ENCODE measurements at places on chromosomes 7 and 10.

- DNase-seq: no peak
Observed at GRCh38 chr7:134016223-134016941, 110.8 kb upstream of the LRGUK start.

- DNase-seq: no peak
Observed at GRCh38 chr10:126252884-126253610, 135.2 kb downstream of the ADAM12 start.

- no peak for DNase-seq
Observed at GRCh38 chr10:88027570-88027969, 164.1 kb downstream of the PTEN start.

DNA sequence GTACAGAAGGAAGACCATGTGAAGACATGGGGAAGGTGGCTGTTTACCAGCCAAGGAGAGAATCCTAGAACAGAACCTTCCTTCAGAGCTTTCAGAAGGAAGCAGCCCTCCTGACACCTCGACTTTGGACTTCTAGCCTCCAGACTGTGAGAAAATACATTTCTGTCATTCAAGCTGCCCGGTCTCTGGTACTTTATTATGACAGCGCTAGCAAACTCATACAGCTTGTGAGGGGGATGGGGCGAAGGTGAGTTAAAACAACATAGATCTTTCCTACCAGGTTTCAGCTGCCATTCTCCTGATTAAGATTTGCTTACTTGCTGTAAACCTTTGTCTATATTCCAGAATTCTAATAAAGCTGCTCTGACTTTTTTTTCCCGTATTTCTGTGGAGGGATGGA, 14.9 kb upstream of the ZNF248 start:
- no peak for DNase-seq

DNA sequence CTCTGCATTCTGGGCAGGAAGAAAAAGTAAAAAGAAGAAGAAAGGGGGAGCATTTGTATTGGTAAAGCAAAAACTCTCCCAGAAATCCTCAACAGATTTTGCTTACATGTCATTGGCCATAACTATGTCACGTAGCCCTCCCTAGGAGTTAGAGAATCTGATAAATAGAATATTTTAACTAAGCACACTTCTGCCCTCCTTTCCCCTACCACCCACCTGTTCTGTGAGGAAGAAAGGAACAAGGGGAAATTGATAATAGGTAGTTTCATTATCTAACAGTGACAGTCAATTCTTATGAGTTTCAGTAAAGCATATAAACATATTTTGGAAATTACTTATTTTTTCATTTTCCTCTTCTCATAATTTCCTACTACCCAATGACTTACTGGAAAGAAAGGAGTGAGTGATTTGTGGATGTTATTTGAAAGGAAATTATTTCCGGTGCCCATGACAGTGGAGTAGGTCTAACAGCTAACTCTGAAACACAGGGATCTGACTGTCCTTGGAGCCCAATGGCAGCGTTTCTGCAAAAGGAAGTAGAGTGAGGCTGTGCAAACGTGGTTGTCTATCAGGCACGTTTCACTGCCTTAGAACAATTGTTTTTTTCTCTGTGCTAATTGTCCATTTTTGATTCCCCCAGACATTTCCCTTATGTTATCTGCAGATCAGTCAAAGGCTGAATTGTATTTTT, 128.6 kb upstream of the MDFIC start:
- DNase-seq: no peak

DNA sequence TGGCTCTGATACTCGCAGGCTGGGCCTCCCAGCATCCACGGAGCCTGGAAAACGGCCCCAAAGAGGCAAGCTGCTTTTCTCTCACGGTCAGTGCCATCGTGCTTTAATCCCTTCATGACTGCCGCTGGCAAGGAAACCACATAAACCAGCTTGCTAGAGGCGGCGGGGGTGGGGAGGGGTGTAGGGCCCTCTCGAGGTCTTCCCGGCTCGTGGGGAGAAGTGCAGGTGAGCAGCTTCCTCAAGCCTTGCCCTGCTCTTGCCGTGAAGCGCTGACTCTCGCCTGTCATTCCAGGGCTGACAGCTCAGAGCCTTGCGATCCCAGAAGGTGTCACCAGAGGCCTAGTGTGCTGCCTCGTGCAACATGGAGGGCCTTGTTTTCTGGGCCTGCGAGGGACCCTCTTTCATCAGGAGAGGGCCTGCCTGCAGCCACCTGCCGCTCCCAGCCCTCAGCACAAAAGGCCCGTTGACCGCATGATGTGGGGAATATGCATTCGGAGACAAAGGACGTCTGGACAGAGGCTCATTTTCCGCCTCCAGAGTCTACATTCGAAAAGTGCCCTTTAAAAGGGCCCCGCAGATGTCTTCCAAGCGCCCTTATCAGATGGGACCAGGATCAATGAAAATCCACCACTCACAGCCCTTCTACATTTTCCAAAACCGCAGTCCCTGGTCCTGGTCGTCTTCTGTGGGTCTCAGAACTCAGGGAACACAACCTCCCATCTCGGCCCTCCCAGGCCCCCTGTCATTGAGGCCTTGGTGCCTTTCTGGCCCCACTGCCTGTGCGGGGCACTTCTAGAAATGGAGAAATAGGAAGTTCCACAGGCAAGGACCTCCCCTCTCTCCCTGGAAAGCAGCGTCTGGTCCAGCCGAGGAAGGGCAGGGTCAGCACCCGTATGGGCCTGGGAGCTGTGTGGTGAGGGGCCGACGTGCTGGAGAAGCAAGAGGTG, 58.7 kb downstream of the ZRANB1 start:
- DNase-seq: no peak

GRCh38 chr10:18059826-18060559, 80.2 kb upstream of the CACNB2 start:
- DNase-seq: no peak

DNA sequence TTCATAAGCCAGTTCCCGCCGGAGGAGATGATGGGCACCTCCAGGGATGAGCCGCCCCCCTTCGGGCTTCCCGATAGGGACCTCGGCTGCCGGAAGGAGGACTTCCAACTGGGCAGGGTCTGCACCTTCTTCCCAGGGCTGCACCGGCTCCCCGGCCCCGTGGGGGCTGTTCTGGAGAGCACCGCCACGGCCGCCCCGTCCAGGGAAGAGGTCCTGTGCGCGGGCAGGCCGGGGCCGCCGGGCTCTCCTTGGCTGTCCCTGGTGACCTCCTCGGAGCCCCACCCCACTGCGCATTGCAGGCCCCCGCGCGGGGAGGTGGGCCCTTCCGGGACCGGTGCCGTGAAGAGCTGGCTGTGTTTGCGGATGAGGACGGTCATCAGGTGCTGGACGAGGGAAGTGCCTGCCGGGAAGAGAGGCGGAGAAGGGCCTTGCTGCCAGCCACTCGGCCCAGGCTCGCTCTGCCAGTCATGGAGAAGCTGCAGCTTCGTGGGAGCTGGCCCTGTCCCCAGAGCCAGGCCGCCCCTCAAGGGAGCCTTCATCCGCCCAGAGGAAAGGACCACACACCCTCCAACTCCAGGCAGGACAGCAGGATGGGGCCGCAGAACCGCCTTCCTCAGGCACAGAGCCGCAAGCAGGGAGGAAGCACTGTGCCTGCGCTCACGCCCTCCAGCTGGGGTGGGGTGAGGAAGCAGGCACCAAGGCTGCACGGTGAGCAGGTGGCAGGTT, 144.4 kb downstream of the MAPK8 start:
- DNase-seq: no peak

GRCh38 chr10:127150136-127150535, 46.3 kb downstream of the INSYN2A start:
- DNase-seq: no peak

GRCh38 chr10:12670004-12670403, 320.7 kb downstream of the CAMK1D start:
- no peak for DNase-seq

- no peak for DNase-seq
Observed at GRCh38 chr7:37323966-37324365, 124.7 kb downstream of the ELMO1 start.

GRCh38 chr10:131975003-131975402, 6.7 kb downstream of the BNIP3 start:
- DNase-seq: no peak

DNA sequence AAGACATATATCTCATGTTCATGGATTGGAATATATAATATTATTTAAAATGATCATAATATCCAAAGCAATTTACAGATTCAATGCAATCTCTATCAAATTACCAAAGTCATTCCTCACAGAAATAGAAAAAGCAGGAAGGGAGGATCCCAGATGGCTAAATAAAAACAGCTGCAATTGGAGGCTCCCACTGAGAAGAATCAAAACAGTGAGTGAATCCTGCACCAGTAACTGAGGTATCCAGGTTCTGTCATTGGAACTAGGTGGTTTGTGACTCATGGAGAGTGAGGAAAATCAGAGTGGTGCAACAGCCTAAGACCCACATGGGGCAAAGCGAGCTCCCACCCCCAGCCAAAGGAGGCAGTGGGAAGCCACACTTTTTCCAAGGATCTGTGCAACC, 128.4 kb downstream of the MTERF1 start:
- DNase-seq: no peak

DNA sequence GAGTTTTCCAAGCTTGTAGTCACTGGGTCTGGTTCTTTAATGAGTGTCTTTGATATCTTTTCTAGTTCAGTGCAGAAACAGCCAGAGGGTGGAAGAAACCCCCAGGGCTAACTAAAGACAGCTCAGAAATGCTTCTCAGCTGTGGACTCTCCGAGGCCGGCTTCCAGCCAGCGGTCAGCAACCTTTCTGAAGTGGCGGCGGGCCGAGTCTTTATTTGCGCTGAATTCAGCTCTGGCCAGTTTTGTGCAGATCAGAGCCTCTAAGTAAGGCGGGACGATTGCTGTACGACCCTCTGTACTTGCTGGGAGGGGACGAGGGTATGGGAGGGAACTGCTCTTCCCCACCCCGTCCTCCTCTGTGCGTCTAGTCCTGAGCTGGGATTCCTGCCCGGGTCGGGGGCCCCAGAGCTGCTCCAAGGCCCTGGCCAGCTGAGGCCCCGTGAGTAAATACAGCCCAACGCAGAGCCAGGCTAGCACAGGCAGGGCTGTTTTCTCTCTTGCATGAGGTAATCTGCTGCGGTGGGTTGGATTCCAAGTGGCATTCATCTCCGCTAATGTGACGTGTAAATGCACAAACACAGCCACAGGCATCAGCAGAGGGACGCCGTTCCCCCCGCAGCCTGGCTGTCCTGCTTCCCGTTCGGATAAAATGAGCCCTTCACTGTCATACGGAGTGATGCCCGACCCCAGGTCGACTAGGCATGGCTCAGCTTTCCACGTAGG, 159.8 kb downstream of the PIP4K2A start:
- no peak for DNase-seq

- no peak for DNase-seq
Observed at GRCh38 chr7:31120800-31121513, 68.8 kb downstream of the ADCYAP1R1 start.

DNA sequence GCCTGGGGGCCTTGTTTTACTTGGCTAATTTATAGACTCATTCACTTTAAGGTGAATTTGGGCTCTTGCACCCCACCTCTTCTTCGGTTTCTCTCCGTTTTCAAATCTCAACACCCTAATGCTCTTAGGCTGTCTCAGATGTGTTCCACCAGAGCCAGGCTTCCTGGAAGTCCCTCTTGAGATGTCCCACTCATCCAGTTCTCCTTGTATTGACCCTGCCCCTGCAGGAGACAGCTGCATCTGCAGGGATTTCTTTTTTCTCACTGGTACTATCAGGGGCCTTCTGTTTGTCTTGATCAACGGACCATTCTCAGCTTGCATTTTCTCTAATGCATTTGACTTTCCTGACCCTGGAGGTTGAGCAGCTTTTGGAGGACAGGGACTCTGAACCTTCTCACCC, 279.5 kb downstream of the GALNT17 start:
- no peak for DNase-seq

DNA sequence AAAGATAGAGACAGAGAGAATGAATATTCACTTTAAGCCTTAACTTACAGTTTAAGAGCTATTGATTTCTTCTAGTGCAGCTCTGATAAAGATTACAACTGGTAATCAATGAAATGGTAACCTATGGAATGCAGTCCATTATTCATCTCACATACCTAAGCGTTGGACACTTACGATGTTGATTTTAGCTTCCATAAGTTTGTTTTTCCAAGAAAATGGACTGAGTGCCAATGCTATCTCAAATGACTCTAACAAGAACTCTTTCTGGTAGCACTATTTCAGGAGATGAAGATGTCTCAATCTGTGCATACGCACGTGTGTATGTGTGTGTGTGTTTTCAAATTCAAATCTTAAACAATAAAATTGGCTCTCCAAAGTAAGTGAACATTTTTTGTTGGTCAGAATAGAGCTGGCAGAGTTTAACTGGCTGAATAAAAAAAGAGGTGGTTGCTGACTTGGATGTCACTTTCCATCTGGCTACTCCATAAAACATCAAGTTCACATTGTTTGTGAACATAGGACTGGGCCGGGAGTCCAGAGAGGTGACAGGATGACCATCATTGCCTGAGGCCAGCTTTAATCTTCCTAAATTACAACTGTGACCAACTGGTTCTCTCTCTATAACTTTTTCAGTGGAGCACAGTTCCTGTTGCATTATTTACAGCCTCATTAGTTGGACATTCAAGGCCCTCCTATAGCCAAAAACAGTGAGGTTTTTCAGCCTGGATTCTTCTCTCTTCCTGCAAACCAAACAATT, 106.9 kb upstream of the CSTF2T start:
- no peak for DNase-seq

Measured in H1 (cell line).